ENCODE measurements at places on chromosomes 12 and 14.

- no peak for DNase-seq
Measured at GRCh38 chr12:18578191-18578590, 159.6 kb downstream of the PLCZ1 start.

DNA sequence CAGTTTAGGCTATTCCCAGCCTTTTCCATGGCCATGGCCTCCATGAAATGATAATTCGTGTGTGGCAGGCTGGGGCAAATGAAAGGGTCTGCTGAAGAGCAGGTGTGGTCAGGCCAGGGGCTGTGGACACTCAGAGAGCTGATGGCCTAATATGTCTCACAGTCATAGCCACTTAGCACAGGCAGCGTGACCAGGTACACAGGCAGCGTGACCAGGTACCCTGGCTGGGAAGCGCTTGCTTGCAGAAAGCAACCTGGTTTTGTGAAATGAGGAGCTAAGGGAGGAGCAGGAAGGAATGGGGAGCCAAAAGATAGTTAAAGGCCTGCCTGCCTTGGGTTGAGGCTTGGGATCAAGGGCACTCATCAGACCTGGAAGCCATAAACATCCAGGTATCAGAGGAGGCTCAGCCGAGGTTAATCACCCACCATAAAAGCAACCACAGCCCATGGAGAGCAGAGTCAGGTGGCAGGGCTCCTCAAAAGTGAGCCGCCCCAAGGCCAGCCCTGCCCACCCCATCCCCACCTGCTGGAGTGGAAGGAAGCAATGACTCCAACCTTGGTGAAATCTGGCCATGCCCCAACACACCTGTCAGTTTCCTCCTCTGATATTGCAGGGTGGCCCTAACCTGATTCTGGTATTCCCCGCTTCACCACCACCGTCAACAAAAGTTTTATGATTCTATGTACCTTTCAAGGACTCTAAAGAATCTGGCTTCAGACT lies 8.0 kb upstream of the KRT8 start:
- DNase-seq: no peak

- DNase-seq: no peak
Measured at GRCh38 chr14:63483315-63483714, 59.9 kb downstream of the PPP2R5E start.

DNA sequence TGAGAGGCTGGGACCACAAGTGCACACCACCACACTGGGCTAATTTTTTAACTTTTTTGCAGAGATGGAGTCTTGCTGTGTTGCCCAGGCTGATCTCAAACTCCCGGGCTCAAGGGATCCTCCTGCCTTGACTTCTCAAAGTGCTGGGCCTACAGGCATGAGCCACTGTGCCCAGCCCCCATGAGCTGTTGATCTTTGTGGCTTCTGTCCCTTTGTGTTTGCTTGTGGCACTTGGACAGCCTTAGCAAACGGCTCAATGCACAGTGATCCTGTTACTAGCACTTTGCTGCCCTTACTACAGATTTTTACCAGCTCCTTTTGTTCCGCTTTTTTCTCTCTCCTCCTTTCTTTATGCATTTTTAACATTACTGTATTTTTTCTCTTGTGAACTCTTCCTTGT lies 25.3 kb upstream of the EVL start:
- DNase-seq: no peak

DNA sequence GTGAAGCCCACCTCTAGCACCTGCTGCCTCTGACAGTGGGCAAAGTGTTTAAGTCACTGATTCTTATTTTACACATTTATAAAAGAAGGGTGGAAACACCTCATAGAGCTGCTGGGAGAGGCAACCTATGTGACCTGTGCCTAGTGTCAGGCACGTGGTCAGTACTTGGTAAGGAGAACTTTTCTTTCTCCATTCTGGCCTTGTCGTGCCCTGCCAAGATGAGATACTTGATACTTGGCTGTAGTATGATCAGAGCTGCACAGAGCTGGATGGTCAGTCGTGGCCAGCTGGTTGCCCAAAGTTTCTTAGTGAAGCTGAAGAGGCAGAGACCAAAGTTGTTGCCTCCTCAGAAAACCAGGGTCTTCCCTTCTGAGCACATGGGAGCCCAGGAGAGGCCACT lies 24.6 kb downstream of the PLEKHH1 start:
- no peak for DNase-seq

GRCh38 chr14:92513966-92514843 lies 624 bp downstream of the RIN3 start:
- DNase-seq: no peak

- no peak for DNase-seq
Measured at GRCh38 chr12:88552610-88553079, 27.6 kb downstream of the KITLG start.

DNA sequence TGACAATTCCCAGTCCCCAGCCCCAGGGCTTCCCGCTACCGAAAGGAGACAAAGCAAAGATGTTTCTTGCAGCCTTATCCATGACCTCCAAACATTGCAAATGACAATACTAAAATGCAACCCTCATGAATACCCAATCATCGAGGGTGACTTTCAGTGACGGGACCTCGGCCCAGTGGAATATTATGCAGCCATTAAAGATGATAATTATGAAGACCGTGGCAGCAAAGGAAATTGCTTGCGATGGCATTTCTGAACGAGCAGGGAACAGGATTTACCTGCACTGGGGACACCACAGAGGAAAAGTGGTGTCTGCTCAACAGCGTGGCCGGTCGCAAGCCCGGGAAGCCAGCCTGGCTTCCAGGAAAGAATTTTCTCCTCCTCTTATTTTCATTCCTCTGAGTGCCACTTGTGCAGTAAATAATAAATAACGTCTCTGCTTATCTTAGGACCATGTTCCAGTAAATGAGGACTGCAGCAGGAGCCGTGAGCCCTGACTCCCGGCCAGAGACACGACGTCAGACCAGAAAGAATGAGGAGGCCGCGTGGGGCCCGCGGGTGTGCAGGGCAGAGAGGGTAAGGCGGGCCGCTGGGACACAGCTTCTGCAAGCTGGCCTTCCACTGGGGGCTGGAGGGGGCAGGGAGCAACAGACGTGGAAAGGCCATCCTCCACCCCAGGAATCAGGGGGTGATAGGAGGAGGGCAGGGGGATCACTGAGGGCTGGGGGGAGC lies 6.6 kb downstream of the C14orf180 start:
- DNase-seq: no peak

DNA sequence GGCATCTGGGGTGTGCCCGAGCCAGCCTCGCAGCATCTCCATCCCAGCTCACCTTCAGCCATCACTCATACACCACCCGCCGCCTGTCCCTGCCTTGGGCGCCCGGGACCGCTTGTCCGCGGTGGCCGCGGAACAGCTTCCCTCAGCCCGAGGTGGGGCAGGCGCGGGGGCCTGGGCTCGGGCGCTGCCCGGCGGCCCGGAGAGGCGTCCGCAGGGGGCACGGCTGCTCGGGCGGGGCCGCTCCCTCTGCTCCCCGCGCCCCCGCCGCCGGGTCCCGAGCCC lies 430 bp downstream of the SLC41A2 start:
- DNase-seq: no peak

DNA sequence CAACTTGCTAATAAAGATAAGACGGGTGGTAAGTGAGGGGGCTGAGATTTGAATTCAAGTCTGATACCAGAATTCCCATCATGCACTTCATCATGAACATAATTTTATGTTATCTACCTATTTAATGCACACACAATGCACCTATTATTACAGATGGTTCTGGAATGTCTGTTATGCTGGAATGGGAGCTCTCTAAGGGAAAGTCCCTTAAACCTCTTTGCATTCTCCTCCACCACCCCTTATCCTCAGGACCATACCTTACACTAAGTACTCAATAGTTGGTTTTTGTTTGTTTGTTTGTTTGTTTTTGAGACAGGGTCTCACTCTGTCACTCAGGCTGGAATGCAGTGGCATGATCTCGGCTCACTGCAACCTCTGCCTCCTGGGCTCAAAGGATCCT lies 7.0 kb upstream of the MSI1 start:
- DNase-seq: no peak
